Mucosa of gallbladder (tissue), 1 donor: ENCODE measurements at places on chromosomes 7 and 10.
A peak's percentile ranks its signal among the peaks of the same experiment; 100 is the strongest.

DNA sequence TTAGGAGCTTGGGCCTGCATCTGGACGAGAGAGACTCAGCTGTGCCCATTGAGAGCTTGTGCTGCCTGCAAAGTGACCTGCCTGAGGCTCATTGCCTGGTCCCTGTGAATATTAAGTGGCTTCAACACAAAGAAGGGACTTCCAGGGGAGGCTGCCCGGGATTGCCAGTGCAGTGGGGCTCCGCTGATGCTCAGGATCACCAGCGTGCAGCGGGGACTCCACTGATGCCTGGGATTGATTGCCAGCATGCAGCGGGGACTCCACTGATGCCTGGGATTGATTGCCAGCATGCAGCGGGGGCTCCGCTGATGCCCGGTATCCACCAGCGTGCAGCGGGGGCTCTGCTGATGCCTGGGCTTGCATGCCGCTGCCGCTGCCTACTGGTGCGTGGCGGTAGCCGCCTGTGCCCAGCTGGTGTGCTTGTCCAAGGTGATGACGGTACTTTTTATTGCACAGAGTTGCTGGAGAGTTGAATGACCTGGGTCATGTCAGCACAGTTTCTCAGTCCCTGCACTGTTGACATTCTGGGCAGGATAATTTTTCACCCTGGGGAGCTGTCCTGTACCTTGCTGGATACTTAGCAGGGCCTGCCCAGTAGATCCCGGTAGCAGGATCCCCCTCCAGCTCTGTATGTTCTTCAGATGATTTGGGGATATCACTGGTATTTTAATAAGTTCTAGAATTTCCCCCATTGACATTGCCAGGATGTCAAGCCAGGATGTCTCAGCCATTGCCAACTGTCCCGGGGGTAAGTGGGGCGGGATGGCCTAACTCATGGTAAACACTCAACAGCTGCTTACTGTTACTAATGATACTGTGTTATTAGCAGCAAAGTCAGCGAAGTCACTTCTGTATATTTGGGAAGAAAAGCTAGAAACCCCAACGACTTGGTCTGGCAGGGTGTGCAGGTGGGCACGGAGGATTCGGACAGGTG, 13.0 kb downstream of the DOCK1 start:
- no peak for DNase-seq

- DNase-seq = no peak
Measured at GRCh38 chr10:131915484-131915883, 14.7 kb downstream of the PPP2R2D start.

- DNase-seq = peak; percentile 29
Measured at GRCh38 chr7:95601316-95601715, 5.0 kb upstream of the PDK4 start.

DNA sequence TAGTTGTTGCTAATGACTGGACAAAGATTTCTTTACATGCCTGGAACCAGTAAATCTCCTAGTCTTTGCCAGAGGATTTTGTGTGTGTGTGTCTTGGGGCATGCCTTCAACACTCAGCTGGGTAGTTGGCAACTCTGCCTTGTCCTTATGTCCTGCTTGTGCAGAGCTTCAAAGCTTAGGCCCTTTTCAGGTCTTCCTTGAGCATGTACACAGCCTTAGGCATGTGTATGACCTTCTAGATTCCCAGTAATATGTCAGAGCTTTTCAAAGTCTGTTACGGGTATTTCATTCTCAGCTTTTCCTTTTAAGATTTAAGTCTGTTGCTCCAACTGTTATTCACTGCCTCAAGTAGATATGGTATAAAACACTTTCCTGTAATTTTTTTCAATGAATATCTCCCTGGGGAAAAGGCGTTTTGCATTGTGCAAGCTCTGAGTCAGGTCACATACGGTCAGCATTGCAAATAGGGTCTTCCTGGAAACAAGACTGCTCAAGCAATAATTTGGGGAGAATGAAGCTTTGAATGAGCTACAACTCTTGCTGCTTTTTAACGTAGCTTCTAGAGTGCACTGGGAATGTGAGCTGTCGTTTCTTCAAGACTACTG, 25.5 kb downstream of the SHOC2 start:
- DNase-seq = no peak

DNA sequence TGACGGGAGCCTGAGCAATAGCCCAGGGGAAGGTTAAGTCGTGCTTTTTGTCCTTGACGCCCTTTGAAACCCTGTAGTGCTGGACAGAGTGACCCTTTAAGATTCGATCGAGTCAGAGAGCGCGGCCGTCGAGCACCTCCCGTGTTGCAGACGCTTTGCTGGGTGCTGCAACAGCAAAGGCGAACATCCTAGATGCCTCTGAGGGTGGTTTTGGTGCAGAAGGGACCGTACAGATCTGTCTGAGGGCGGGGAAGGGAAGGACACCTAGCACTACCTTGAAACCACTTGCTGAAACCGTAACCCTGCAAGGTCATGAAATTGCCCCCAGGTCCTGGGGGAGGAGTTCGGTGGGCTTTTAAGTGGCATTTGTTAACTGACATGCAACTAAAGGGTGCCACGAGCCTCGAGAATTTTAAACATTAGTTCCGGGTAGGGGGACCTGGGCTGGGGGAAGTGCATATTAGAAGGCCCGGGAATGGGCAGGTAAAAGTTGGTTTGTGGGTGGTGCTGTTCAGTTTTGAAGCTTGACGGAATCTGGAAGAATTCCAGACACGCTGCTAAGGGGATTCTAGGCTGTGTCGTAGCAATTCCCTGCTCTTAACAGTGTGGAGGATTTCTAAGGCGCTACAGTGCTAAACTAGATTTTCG, 786 bp downstream of the ATP5F1C start:
- no peak for DNase-seq

DNA sequence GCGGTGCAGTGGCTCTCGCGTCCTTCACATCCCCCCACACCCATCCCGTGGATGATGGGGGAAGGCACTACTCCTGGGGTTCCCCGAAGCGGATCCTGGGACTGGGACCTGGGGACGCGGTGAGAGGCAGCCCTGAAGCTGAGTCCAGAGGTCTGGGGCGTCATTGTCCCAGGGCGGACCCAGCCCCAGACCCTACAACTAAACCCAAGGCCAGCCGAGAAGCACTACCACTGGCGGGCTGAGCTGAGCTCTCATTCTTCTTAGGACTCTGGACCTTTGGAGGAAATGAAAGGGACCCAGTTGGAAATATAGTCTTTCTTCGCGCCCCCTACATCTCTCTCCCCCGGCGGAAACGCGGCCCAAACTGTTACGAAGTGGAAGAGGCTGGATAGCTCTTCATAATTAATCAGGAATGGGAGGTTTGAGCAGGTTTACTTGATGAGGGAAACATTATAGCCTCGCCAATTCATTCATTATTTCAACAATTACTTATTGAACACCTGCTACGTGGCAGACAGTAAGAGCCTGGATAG, 389 bp upstream of the FBXL15 start:
- DNase-seq = no peak

DNA sequence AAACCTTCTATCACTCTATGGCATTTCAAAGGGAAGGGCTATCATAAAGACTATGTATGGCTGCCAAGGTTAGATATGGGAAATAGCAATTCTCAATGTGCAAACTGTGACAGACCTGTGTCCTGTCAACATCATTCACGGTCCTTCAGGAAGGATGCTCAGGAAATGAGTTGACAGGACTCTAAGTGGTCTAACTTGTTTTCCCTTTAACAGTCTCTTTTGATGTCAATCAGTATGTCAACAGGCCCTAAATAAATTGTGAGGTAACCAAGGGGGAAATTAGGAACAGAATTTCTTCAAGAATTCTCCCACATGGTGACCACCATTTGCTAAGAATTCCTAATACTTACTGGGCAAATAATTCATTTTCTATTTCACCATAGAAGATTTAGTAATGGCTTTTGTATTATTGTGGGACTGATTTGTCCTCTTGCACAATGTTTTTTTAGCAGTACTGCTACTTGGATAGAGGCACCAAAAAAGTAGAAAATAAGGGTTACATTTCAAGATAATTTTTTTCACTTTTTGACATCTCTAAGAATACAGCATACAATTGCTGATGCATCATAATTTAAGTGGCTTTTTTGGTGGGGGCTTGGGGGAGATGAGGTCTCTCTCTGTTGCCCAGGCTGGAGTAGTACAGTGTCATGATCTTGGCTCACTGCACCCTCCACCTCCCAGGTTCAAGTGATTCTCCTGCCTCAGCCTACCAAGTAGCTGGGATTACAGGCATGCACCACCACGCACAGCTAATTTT, 275.8 kb downstream of the CACNA2D1 start:
- no peak for DNase-seq

DNA sequence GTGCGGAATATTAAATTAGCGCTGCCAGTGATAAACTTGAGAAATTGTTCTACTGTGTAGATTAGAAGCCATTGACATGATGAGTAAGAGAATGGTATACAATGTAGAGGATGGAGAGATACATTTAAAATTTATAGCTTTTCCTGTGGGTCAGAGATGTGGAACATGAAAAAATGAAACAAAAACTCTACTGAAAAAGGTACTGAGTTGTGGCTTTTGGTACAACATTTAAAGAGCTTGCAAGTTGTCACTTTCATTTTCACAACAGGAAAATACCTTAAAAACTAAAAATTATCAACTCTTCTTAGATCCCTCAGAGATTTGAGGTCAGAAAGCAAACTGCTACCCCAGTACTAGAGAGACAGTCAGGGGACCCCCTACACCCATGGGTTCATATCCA, 348.8 kb upstream of the CDC14C start:
- no peak for DNase-seq

DNA sequence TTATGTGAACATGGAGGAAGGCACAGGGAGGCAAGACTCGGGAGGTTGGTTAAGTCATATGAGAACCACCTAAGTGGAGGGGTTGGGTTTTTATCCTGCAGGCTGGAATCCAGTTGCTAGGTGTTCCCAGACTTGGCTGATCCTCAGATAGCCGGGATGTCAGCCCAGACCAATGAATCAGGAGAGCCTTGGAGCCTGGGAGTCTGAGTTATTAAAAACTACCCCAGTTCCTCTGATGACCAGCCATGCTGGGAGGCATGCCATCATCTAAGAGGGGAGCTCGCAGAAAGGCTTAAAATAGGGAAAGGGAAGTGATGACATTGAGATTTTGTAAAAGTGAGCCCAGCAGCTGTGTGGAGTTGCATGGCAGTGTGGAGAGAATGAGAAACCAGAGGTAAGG, 238.1 kb downstream of the ZNF248 start:
- no peak for DNase-seq

DNA sequence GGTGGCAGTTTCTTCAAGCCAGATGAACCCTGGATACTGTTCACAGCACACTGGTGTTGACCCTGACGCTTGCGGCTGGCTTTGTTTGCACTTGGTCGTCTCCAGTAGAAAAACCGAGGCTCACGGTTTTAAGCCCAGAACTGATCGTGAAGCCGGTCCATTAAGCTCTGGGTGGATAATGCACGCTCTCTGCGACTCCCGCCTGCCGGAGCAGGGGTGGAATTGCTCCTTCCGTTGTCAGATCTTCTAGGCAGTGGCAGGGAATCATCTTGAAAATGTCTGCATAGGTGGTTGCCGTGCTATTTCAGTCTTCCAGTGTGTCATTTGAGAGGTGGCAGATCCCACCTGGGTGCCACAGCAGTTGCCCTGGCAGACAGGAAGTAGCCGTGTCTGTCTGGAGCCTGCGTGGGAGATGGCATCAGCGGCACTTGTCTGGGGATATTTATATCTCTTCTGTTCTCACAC, 35.9 kb upstream of the AP5Z1 start:
- DNase-seq = peak; percentile 35

DNA sequence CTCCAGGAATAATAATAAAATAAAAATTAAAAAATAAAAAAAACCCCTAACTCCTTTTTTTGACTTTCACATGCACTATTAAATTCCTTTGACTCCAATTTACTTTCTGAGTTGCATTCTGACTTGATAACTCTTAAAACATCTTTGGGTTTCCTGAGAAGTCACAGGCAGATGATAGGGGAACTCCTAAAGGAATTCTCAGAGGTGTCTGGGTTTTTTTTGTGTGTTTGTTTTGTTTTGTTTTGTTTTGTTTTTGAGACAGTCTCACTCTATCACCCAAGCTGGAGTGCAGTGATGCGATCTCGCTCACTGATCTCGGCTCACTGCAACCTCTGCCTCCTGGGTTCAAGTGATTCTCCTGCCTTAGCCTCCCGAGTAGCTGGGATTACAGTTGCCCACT, 52.7 kb upstream of the APBB1IP start:
- DNase-seq = no peak

GRCh38 chr10:7696545-7696944, 6.6 kb upstream of the ITIH2 start:
- DNase-seq = peak; percentile 87

DNA sequence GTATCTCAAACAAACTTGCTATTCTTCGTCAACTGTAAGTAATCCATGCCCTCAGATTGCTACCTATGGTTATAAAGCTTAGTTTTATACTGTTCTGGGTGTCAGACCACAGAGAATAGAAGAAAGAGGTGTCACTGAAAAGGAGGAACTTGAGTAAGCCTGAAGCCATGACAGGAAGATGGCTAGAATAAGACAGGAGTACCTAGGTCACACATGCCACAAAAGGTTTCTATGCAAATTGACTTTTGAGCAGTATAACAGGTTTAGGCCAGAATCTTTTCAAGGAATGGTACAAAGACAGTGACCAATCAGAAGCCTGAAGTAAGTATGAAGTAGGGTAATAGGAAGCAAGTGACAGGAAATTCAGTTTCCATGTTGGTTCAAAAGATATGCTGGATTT, 23.5 kb downstream of the FBXW4 start:
- no peak for DNase-seq

DNA sequence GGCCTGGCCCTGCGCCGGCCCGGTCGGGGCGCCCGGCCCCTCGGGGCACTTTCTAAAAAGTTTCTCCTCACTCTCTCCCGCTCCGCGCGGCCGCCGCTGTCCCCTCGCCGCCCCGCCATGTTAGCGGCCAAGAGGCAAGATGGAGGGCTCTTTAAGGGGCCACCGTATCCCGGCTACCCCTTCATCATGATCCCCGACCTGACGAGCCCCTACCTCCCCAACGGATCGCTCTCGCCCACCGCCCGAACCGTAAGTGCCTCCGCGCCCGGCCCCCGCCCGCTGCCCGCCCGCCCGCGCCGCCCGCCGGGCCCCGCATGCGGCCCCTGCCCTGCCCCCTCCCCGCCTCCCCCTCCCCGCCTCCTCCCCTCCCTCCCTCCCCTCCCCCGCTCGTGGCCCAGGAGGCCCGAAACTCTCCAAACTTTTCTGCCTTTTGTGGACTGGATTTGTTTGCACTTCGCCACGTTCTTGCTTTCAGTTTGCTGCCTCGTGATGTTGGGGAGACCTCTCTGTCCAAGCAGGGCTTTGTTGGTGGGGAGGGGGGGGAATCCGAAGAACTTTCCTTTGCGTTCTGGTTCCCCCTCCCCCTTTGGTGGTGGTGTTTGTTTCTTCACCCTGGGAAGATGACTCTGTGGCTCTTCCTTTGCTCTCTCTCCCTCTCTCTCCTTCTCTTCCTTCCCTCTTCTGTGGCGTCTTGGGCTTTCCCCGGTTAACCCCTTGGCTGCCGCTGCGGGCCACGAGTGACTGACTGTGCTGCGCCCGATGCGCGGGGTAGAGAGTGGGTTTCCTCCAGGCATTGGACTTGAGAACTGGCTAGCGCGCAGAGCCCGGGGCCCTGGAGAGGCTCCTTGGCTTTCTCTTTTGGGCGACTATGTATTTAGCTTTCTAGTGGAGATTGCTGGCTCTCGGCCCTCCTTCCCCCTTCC, 1.6 kb downstream of the TCF7L2 start:
- DNase-seq = peak; percentile 56
